ENCODE measurements at places on chromosomes 1 and 21.

- DNase-seq, result no peak
Measured at GRCh38 chr1:21564521-21565095, 55.4 kb downstream of the ALPL start.

DNA sequence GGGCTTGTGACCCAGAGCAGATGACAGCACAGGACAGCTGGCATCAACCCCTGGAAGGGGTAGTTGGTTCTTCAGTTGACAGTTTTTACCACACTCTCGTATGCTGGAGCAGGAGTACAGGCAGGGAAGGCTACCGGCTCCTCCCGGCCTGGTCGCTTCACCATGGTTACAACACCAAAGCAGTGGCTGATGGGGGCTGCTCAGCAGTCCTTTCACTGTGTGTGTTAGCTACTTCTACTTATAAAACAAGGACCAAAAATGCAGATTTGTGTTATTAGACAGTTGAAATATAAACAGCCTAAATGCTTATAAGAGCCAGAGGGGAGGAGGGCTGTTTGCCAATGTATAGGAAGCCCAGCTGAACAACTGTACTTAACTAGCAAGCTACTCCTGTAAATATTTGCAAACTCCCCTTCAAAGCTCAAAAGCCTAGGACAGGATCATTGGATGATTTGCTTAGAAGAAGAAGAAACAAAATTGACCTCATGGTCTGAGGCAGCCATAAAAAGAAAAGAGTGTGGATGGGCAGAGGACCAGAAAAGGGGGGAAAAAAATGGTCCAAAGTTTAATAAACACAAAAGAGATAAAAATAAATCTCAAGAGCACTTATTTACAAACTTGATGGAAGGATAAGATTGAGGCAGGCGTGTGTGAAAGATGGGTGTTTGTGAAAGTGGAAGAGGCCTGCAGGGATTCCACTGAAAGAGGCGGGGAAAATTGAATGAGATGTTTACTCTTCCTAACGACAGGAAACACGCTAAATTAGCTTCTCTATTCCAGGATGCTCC is 57.1 kb downstream of the TGFB2 start:
- DNase-seq, result peak; percentile 92

- no peak for DNase-seq
Measured at GRCh38 chr1:53511323-53511932, 52.2 kb downstream of the DMRTB1 start.

DNA sequence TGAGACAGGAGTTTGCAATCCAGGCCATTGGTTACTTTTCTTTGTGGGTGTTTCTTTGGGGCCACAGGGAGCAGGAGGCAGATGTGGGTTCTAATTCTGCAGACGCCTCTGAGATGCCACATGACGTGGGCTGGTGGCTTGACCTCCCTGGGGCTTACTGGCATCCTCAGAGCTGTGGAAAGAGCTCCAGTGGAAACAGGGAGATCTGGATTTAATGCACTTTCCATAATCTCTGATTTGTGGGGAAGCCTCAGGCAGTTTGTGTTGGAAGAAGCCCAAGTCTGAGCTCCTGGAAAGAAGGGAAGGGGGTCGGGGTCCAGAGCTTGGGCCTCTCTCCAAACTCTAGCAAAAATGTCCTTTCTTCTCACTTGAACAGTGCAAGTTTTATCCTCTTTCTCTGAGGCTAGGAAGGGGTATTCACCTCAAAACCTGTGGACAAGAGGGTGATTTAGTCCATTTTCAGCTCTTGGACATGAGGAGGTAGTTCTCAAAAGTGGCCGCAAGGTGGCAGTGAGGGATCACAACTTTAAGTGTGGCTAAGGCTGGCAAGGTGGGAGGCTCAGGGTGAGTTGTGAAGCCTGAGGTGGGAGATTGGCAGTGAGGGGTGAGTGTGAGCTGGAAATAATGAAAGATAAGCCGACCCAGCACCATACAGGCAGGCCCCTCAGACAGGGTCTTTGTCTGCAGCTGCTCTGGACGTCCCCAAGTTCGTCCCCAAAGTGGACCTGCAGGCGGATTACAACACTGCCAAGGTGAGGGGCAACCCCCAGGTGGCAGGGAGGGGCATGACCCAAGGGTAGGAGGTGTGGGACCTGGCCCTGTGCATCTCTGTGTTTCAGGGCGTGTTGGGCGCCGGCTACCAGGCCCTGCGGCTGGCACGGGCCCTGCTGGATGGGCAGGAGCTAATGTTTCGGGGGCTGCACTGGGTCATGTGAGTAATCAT is 9.2 kb downstream of the IKBKE start:
- DNase-seq, result peak; percentile 29

- DNase-seq, result no peak
Measured at GRCh38 chr1:90220941-90221693, 226.2 kb downstream of the ZNF326 start.

- DNase-seq, result no peak
Measured at GRCh38 chr1:186978596-186979556, 150.1 kb downstream of the PLA2G4A start.

DNA sequence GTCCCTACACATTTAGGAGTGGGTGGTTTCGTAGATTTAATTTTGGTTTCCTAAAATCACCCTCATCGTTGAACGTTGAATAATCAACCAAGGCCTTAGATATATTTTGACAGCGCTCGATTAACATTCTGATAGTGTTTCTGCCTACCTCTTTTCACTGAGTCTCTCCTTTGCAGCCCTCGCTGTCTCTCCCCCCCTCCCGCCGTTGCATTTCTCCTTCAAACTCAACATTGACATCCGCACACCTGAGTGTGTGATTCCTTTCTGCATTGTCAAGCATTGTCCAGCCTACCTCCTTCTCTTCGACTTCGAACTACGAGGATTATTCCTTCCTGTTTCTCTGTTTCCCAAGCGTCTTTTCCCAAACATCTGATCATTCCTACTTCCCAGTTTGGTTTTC is 1.8 kb upstream of the ADAMTS1 start:
- DNase-seq, result no peak

- DNase-seq, result no peak
Measured at GRCh38 chr1:187641015-187641414, 812.3 kb downstream of the PLA2G4A start.

- no peak for DNase-seq
Measured at GRCh38 chr1:176542352-176542751, 79.4 kb downstream of the PAPPA2 start.

GRCh38 chr1:169999331-169999741 is 75.2 kb downstream of the KIFAP3 start:
- DNase-seq, result no peak

- no peak for DNase-seq
Measured at GRCh38 chr1:248714248-248714647, 11.7 kb upstream of the OR14I1 start.

GRCh38 chr1:114021665-114022099 is 42.4 kb downstream of the OLFML3 start:
- no peak for DNase-seq

DNA sequence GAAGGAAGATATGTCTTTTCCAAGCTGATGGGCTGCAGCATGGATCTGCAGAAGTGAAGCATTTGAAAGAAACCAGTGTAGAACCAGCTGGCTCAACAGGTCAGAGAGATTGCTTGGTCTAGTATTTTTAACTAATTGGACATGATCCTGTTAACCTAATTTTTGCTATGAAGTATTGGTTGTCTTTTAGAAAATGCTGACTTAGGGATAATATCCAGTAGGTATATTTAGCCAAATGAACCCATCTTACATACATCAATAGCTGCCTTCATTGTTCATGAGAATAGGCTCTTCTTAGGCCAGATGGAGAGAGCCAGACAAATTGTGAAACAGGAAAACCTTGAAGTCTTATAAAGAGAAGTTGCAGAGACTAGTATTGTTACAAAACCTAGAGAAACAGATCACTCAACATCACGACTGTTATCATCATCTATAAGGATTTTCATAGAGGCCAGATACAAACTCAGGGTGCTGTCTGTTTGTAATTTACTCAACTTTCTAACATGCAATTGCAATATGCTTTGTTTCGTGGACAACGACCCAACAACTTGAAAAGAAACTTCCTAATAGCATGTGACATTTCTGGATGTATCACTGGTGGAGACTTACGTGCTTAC is 148.2 kb downstream of the DISC1 start:
- DNase-seq, result no peak

- no peak for DNase-seq
Measured at GRCh38 chr1:32749332-32749731, 46.8 kb upstream of the SYNC start.

- DNase-seq, result no peak
Measured at GRCh38 chr1:245704341-245704740, 549.6 kb downstream of the KIF26B start.

- no peak for DNase-seq
Measured at GRCh38 chr1:191034132-191034531, 556.5 kb upstream of the BRINP3 start.

DNA sequence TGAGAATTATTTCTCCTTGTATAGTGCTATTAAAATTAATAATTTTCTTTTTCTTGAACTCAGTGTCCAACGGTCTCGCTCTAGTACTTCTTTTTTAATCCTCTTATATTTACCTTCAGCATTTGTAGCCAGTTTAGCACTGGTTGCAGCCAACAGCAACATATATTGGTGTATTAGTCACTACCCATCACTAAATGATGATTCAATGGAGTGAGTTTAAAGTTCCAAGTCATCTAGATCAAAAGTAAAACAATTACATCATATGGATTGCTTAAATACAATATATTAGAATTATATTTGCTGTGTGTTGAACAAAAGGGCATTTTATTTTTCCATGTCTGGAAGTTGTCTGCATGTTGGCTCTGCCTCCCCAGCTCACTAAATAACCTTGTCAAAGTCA is 591.8 kb downstream of the ADGRL2 start:
- no peak for DNase-seq

- DNase-seq, result no peak
Measured at GRCh38 chr1:175715742-175716141, 27.7 kb downstream of the TNR start.

DNA sequence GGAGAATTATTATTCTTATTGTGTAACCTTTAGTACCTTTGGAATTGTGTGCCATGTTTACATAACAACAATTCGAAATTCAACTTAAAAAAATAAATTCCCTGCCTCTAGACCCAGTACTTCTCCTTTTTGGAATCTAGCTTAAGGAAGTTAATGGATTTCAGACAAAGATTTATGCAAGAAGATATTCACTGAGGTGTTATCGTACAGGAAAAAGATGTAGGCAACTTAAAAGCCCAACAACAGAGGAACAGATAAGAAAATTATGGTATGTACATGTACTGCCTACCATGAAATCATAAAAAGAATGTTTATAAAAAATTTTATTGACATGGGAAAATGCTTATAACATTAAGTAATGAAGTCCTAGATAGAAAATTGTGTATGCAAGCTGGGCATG is 18.2 kb upstream of the STMN1 start:
- DNase-seq, result no peak

DNA sequence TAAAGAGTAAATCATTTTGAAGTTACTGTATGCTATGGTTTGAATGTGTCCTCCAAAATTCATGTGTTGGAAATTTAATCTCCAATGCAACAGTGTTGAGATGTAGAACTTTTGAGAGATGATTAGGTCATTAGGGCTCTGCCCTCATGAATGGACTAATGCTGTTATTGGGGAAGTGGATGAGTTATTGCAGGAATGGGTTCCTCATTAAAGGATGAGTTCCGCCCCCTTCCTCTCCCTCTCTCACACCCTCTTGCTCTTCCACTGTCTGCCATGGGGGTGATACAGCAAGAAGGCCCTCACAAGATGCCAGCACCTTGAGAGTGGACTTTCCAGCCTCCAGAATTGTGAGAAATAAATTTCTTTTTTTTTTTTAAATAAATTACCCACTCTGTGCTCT is 97.6 kb downstream of the ATP1A1 start:
- no peak for DNase-seq

DNA sequence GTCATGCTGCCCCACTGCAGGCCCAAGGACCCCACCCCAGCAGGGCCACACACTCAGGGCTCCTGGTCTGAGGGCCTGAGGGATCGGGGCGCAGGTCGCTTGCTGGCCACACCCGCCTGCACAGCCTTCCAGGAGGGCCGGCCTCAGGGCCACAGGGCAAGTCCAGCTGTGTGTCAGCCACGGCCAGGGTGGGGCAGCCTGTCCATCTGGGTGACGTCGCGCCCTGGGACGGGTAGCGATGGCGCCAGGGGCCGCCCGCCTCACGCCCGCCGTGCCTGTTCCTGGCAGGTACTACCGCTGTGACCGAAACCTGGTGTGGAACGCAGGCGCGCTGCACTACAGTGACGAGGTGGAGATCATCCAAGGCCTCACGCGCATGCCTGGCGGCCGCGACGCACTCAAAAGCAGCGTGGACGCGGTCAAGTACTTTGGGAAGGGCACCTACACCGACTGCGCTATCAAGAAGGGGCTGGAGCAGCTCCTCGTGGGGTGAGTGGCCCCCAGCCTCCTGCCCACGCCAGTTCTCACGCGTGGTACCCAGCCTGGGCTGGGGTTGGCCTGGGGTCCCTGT is 2.5 kb downstream of the COL6A1 start:
- no peak for DNase-seq

DNA sequence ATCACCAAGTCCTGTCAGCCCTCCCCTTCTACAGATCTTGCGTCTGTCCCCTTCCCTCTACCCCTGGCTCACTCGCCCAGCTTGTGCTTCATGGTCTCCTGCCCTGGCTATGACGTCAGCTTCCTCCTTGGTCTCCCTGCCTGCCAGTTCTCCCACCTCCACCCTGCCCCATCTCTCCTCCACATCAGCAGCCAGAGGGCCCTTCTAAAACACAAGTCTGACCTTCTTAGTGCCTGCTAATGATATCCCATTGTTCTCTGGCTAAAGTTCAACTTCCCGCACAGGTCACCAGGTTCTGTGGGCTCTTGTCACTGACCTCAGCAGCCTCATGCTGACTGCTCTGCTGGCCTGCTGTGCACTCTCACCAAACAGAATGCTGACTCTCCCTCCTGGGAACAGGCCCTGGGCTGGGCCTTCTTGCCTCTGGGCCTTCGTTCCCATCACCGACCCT is 24.7 kb upstream of the MYCL start:
- no peak for DNase-seq

DNA sequence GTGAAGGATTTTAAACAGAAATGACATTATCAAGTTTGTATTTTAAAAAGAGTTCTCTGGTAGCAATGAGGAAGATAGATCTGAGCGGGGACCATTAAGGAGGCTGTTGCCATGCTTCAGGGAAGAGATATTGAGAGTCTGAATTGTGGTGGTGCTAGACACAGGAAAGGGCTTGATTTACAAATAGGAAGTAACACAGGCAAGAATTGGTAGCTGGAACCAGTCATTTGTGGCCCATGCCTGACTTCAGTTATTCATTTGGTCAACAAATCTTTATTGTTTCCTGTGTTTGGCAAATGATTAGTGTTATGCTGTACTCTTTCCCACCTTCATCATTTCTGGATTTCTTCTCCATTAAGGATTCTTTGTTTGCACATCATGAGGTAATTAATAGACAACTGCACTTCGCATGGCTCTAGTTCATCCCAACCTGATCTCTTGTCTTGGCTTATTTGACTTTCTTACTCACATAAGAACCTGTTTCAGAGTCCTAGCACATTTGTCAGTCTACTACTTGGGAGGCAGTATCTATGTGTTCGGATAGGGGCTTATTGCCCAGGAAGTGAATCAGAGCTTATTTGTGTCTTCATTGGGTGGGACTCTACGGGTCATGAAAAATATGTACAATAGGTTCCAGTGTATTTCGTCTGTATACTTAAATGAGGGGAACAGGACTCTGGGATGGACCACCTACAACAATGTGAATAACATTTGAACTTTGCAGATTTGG is 32.3 kb downstream of the EEIG2 start:
- DNase-seq, result no peak

Measured in SHP77 treated with DMSO at 0.1 percent for 48 hours (cell line).